ENCODE measurements at places on chromosomes 7 and 10. TPM values are rescaled to one million over a fixed set of nuclear protein-coding genes. Genes with fewer than 3 reads are reported as not detected.

CALML3 gene
- not detected for total RNA-seq

NPY gene
- not detected for total RNA-seq

POU6F2 gene
- total RNA-seq: not detected

STEAP4 gene
- total RNA-seq: not detected

GDF2 gene
- not detected for total RNA-seq

HKDC1 gene
- total RNA-seq: not detected

TMEM236 gene
- 0.04 TPM for total RNA-seq

CYP3A4 gene
- not detected for total RNA-seq

ECHDC3 gene
- total RNA-seq: 0.78 TPM

FAM24A gene
- total RNA-seq: not detected

MORN4 gene
- 3.6 TPM for total RNA-seq

PNLIPRP2 gene
- total RNA-seq: not detected

HYAL4 gene
- total RNA-seq: not detected

PFKFB3 gene
- 82.1 TPM for total RNA-seq

SPDYE1 gene
- not detected for total RNA-seq

Measured in activated CD8-positive, alpha-beta memory T cell treated with anti-CD3 and anti-CD28 coated beads for 36 hours (primary cell).